ENCODE measurements at places on chromosomes 4 and X.

GRCh38 chr4:185209031-185209851, at the start of gene SNX25:
TSS of gene SNX25 (plus strand) at chr4:185209598. CDS start at chr4:185209827, 229 bp downstream.
- no peak for DNase-seq

GRCh38 chr4:53855581-53856250, 208.7 kb downstream of the CHIC2 start:
- peak; percentile 90 for DNase-seq

GRCh38 chrX:126723881-126724280, 95.6 kb upstream of the PRR32 start:
- DNase-seq, result no peak

DNA sequence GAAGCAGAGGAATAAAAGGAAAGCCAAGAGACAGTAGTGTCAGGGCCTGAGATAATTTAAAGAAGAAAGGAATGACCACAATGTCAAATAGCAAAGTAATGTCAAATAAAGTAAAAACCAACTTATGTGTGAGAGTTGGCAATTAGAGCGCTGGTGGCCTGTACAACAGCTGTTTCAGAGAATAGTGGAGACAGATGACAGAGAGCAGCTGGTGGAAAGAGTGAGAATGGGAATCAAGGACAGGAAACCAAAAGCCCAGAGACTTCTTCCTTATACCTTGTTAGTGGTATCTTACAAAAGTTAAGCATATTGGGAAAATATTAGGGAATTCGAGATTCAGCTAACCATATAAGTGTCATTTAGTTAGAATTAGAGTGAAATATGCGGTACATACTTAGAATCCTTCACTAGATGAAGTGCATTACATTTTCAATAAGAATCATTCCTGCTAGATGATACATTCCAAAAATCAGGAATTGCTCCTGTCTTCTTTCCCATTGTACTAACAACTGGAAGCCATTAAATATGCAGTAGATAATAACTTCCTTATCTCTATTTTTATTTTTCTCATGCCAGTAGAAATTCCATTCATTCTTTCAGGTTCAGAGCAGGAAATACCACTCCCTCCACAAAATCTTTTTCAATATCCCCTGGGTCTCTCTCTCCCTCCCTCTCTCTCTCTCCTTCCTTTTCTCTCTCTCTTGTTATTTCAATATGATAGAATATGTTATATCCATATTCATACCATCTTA, 525.4 kb downstream of the CENPC start:
- no peak for DNase-seq

- no peak for DNase-seq
Observed at GRCh38 chr4:33090910-33091309, 2370.7 kb downstream of the PCDH7 start.

GRCh38 chrX:112085149-112085548, 2.6 kb upstream of the TRPC5 start:
- DNase-seq, result no peak

DNA sequence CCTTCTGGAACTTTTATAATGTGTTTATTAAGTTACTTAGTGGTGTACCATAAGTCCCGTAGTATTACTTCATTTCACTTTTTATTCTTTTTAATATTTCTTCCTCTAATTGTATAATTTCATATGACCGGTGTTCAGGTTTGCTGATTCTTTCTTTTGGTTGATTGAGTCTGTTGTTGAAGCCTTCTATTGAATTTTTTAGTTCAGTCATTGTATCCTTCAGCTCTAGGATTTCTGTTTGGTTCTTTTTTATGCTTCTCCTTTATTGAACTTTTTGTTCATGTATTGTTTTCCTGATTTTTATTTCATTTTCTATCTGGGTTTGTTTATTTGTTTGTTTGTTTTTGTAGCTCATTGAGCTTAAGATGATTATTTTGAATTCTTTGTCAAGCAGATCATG, 8.8 kb downstream of the CEP44 start:
- no peak for DNase-seq

- DNase-seq, result no peak
Observed at GRCh38 chr4:73067971-73068394, 1.5 kb downstream of the COX18 start.

DNA sequence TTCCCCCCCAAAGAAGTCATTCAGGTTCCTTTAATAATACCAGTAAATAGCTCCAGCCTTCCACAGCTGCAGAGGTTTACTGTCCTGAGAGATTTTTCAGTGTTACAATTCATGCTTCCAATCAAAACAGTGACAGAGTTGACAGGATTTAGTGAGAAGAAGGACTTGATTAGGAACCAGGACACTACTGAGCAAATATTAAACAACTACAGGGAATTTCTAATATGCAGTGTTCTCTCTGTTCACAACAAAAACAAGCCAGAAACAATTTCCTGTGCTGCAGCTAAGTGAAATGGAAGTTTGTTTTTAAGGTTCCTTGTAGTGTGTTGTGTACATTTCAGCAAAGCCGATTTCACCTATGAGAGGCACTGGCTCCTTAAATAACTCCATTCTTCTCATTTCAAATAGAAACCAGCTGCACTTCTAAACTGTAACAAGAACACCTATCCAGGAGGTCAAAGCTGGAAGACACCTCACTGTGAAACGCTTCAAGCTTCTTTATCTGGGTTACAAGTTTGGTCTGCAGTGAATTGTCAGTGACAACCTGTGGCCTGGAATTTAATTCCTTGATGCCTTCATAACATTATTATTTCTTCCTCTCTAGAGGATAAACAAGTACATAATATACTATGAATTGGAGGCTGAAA, 149.3 kb downstream of the RASL11B start:
- DNase-seq, result no peak

GRCh38 chr4:140863197-140863596, 107.0 kb upstream of the TBC1D9 start:
- DNase-seq, result no peak

DNA sequence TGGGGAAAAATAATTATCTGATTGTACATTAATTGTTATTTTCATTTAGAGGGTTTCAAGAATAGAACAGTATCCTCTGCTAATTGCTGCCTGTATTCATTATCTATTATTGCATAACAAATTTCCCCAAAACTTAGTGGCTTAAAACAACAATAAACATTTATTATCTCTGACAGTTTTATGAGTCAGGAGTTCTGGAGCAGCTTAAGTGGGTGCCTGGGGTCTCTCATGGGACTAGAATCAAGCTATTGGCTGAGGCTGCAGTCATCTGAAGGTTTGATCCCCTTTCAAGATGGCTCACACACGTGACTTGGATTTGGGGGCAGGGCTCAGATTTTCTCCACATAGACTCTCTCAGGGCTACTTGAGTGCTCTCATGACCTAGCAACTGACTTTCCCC, 98.1 kb upstream of the JADE1 start:
- DNase-seq, result no peak

DNA sequence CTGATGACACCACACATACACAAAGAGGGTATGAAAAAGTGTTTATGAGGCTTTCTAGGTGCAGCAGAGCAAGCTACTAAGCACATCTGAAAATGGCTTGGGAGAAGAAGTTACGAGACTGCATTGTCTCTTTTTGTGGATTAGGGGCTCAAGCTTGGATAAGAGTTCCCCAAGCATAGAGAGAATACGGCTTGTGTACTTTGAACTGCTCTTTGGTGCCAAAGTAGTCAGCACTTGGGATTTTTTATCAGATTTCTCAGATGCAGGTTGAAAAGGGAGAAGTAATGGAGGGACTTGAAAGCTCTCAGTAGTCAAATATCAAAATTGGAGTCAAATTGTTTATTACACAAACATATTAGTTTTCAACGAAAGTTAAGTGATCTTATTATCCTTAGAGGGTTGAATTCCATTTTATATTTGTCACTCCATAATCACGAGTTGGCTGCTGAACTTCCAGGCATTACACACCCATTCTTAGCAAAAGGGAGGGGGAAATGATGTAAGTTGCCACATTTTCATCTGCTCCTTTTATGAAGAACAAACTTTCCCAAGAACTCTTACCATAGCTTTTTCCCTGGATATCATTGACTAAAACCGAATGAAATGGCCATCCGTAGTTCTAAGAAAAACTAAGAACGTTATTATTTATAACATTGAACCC, 1904.9 kb downstream of the PCDH7 start:
- DNase-seq, result no peak

- DNase-seq, result no peak
Observed at GRCh38 chrX:4844376-4844775, 1130.9 kb upstream of the PRKX start.

DNA sequence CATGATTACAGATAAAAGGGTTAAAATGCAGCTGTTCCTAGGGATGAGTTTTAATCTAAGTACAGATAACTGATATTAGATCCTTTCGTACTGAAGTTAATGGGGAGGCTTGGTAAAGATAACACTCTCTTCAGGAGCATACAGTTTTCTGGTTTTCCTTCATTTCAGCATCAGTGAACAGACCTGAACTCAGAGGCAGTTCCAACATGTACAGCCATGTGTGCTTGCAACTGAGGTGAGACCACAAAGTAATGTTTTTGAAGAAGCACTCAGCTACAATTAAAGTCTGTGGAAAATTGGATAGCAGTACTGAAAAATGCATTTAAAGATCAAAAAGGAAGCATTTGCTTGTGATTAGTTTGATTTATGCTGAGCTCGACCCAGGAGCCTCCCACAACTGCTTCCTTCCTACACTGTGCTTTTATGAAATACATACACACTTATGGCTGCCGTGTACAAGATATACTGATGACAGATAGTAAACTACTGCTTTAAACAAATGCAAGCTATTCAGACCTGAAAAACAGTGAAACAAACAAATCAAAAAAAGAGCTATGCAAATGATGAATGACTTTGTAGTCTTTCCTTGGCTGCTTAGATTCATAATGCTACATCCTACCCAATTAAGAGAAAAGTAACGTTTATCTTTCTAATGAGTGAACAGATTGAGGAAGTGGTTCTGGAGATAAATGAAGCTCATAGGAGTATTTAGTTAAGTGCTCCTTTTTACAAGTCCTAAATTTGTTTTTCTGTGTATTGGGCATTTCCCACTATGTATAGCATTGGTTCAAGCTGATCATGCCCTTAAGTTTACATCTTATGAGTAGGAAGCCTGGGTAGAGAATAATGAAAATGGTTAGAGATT, 68.4 kb downstream of the PDLIM5 start:
- DNase-seq, result no peak

- peak; percentile 13 for DNase-seq
Observed at GRCh38 chrX:56726605-56727004, 2.4 kb upstream of the NBDY start.

GRCh38 chr4:40033613-40034012, 23.0 kb upstream of the N4BP2 start:
- no peak for DNase-seq

GRCh38 chr4:123444290-123444731, 47.7 kb downstream of the SPRY1 start:
- DNase-seq, result no peak

- no peak for DNase-seq
Observed at GRCh38 chr4:4202510-4202909, 24.2 kb downstream of the OTOP1 start.

Measured in AG09309 (cell line).